ENCODE measurements at places on chromosomes 16 and 17.

DNA sequence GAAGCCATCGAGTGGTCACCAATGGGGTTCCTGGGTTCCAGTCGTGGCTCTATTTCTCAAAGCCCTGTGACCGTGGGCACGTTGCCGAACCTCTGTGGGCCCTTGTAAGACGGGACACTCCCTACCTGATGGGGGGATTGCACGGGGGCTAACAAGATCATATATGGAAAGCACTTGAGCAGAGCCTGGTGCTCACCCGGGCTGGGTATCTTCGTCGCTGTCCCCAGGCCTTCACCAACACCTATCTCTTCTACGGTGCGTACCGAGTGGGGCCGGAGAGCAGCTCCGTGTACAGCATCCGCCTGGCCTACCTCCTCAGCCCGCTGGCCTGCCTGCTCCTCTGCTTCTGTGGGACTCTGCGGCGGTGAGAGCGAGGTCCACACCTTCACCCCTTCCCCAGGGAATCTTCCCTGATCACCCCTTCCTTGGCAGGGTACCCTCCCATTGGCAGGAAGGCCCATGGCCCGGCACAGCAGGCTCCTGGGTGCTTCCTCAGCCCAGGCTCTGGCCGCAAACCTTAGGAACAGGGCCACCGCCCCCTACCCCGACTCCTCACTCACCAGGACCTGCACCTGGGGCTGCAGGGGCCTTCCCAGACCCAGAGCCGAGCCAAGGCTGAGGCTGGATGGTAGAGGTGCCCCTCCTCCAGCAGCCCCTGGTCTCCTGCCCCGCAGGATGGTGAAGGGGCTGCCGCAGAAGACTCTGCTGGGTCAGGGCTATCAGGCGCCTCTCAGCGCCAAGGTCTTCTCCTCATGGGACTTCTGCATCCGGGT lies 2.8 kb downstream of the TMC8 start:
- no peak for DNase-seq

DNA sequence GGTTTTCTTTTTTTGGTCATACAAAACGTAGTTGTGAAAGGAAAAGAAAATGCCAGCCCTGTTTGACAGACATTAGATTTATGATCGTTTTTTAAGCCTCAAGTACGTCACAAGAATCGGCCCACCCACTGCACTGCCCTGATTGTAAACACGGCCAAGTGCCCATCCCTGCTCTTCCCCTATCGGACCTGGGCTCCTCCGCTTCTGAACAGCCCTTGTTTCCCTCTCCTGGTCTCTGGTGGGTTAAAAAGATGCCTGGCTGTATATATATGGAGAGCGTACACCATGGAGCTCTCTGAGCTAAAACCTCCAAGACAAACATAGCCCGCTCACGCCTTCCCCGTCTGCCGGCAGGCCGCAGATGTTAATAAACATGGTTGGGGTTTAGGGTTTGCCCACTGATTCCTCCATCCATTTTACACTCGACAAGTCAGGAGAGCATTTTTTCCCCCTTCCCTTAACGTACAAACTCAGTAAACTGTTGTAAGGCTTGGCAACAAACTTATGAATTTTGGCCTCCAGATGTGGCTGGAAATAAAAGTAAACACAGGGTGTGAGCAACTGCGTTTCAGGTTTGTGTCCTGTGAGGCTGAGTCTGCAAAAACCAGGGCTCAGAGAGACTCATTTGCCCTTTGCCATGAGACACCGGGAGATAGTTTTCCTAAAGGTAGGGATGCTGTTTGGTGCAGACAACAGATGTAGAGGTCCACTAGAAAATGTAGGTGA lies 325.9 kb downstream of the SOX9 start:
- no peak for DNase-seq

- no peak for DNase-seq
Measured at GRCh38 chr17:82911822-82912221, 72.0 kb upstream of the ZNF750 start.

DNA sequence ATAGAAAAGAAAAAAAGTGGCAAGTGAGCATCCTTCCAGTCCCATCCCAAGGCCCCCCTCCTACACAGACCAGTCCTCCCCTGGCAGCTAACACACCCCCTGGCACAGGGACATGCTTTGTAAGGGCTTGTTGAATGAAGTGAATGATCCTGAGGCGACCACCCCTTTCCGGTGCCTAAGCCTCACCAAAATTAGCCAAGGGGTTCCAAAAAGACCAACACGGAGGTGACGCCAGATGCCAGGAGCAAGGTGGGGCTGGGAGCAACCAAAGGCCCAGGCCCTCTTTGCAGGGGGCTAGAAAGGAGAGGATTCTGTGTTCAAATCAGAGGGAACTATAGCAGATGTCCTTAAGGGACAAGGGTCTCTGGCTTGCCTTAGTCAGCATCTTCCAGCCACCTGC lies 5.5 kb downstream of the KRT35 start:
- DNase-seq = no peak

- DNase-seq = peak; percentile 2
Measured at GRCh38 chr16:57755726-57756423, 20.3 kb downstream of the KATNB1 start.

DNA sequence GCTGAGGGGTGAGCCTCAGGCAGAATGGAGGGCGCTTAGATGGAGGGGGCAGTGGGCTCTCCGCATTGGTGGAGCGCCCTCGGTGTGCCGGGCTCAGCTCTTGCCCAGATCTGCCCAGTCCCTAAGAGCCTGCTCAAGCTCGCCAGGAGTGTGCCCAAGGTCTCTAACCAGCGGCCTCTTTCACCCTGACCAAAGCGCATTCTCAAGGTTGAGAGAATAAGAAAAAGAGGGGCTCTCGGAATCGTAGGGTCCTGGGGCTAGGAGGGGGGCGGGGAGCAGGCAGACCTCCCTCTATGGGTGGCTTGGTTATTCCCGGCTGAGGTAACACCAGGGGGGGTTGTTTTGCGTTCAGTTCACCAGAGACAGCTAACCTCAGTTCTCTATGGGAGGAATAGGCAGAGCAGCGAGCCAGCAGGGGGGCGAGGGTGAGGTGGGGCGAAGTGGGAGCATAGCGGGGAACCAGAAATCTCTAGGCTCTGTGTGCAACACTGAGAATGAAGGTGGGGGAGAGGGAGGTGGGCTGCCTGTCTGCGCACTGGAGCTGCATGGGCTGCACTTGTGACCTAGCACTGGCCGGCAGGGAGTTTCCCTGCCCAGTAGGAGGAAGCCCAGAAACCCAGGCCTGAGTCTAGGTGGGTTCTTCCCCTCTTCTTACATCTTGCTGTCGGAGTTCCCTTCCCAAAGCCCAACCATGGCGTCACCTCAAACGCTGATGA lies 3.0 kb downstream of the TMEM132E start:
- no peak for DNase-seq

GRCh38 chr17:5705081-5705875 lies 121.0 kb upstream of the NLRP1 start:
- no peak for DNase-seq

GRCh38 chr17:59753522-59754467 lies 46.3 kb downstream of the VMP1 start:
- DNase-seq = peak; percentile 96

DNA sequence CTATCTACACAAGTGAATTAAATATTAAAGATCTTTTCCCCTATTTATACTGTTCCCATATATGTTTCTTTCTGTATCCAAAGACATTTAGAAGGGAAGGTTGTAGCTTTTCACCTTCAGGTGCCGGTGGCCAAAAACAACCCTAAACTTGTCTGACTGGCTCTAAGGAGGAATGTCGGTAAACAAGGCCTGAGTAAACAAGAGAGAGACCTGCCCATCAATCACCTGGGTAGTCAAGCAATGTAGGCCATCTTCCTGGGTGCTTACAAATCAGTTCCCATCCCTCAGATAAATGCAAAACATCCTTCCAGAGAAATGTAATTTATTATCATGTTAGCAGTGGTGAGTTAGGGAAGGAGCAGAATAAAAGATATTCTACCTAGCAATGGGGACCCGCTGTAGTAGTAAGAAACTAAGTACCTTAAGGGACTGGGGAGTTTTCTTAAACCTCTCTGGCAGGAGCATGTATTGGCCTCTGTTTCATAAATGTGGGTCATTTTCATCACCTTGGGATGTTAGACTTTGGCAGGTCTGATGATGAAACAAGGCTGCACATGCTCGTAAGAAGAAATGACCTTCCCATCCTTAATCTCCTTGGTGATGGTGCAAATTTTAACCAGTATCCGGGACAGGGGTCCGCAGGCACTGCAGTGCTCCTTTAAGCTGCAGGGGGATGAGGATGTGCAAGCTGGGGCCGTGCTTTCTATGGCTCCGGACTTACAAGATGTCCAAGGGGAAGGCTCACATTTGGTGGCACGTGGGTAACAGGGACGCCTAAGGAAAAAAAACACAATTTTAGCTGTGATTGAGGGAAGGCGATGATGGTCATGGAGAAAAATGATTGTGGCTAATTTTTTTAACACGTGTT lies 8.4 kb downstream of the KRT39 start:
- DNase-seq = no peak

DNA sequence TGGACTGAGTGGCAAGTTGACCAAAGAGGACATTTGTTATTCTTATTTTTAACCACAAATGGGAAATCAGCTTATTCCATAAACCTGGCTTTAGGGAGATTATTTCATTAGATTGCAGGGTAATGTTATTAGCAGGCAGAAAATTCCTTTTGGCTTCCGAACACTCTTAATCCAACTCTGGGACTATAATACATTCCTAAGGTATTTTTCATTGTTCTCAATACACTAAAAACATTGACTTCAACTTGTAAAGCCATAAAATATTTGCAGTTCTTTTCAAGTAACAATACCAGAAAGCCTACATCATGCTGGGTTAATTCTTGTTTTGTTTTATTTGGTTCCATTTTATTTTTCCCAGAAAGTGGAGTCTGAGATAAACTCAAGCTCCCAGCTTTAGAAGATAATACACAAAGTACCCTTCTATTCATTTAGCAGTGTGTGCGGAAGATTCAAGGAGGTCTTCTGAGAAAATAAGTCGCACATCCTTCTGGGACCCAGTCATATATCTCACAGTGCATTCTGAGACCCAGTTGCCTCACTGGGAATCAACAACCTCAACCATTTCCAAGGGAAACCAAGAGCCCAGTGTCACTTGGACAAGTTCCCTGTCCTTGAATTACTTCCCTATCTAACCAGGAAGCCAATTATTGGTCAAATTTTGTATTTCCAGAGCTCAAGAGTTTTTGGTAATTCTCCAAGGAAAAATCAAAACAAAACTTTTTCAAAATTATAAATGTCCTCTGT lies 389.6 kb upstream of the DYNLRB2 start:
- no peak for DNase-seq

GRCh38 chr17:27463235-27463677 lies 7.0 kb downstream of the KSR1 start:
- DNase-seq = no peak

- DNase-seq = no peak
Measured at GRCh38 chr17:64198331-64199090, 64.5 kb downstream of the TEX2 start.

DNA sequence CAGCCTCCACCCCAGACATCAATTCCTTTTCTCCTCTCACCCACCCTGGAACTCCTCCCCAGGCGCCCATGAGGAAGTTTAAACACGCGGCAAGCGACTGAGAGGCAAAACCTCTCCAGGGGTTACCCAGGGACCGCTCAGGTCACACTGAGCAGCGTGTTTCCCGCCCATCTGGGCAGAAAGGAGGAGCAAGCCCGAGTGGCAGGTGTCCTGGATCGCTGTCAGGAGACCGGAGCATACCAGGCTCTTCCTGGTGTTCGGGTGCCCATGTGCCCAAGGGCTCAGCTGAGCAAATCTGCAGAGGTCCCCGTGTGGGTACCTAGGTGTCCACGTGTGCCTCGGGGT lies 491 bp downstream of the SLC25A19 start:
- no peak for DNase-seq

DNA sequence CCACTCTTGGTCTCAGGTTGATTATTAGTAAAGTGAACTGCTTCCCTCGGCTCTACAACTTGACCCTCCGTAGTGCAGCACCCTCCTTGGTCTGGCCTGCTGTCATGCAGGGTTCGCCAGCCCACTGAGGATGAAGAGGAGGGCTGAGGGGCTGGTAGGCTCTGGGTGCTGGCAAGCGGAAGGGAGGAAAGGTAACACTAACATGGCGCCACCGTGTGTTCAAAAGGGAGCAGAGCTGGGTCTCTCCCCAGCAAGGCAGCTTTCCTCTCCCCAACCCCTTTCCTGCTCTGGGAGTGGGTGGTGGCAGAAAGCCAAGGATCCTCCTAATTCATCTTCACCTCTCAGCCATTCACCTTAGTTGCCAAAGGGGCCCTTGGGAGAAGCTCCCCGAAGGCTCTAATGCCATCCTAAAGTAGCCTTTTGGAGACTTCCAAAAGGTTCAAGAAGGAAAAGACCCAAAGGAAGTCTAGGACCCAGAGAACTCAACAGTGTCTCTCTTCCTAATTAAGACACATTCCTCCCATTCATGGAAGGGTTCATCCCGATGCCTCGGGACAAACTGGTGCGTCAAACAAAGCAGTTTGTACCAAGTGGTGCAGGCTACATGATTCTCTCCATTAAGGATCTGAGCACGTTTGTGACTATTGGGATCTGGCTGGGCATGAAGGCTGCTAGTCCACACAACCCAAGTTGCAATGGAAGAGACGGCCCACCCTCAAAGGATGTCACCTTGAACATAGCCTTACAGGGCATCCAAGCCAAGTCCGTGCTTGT lies 90.8 kb upstream of the TOB1 start:
- peak; percentile 66 for DNase-seq

DNA sequence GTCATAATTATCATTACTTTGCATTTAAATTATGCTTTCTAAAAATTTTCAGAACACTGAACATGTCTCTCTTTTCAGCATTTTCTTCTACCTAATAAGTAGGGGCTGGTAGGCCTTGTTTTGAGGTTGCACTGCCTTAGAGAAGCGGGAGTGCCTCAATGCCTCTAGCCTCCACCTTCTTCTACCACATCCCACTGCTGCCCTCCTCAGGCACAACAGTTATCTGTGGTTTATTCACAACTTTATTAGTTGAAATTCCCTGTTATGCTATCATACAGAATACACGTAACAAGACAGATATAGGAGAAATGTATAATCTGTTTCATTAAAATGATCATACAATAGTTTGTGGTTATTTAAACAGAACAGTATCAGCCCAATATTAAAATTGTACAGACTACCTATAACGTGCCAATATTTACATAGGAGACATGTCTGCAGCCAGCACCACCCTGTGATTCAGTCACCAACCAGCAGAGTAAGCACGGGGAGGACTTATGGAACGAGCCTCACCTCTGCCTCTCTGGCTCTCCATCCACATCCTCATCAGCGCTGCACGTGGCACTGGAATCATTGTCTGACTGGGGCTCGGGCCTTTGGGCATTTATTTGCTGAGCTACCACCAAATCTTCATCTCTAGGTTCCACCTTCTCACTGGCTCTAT lies 101.2 kb downstream of the TTC19 start:
- no peak for DNase-seq

DNA sequence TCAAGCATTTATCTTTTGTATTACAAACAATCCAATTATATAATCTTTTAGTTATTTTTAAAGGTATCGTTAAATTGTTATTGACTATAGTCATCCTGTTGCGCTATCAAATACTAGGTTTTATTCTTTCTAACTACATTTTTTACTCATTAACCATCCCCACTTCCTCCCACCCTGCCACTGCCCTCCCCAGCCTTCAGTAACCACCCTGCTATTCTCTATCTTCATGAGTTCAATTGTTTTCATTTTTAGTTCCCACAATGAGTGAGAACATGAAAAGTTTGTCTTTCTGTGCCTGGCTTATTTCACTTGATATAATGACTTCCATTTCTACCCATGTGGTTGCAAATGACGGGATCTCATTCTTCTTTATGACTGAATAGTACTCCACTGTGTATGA lies 94.1 kb upstream of the MYOCD start:
- DNase-seq = no peak
